NCI-H1105 treated with DMSO at 0.1 percent for 48 hours (cell line): ENCODE measurements at places on chromosomes 16 and 17.
A peak's percentile ranks its signal among the peaks of the same experiment; 100 is the strongest.

- no peak for DNase-seq
Observed at GRCh38 chr16:15857724-15858560, 1.1 kb upstream of the MYH11 start.

- no peak for DNase-seq
Observed at GRCh38 chr17:7466639-7467341, 12.6 kb downstream of the ZBTB4 start.

- DNase-seq, result peak; percentile 50
Observed at GRCh38 chr17:76558198-76559095, 18.6 kb downstream of the PRCD start.

- DNase-seq, result no peak
Observed at GRCh38 chr16:57386381-57386951, 14.2 kb downstream of the CX3CL1 start.

DNA sequence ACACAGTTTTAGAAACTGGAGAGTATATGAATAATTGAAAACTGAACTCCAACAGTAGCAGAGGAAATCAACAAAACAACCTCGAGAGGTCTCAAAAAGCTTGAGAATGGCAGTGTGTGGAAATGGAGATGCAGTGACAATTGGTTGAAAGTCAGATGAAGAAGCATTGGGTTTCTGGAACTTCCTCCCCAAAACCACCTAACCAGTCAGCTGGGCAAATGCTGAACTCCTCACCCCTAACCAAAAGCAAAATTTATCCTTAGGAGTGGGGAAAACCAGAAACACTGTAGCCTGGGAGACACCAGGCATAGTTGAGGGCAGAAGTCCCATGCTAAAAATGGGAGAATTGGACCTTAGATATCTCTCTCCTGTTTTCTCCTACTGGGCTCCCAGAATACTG, 109.9 kb downstream of the TANC2 start:
- DNase-seq, result no peak

- DNase-seq, result no peak
Observed at GRCh38 chr17:57424777-57425188, 168.5 kb downstream of the MSI2 start.

DNA sequence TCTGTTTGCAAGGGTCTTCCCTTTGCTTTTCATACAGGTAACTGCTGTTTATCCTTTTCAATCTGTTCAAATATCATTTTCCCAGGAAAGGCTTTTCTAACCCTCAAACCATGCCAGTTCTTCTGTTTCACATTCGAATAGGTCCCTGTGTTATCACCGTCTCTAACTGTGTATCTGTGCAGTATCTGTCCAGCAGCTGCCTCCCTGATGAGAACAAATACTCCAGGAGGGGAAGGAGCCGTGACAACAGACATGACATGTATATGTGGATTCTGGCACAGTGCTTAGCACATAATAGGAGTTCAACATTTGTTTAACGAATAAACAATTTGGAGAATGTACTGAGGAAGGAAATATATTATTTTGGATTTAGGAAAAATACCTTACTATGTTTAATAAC, 95.7 kb downstream of the STX8 start:
- DNase-seq, result no peak

DNA sequence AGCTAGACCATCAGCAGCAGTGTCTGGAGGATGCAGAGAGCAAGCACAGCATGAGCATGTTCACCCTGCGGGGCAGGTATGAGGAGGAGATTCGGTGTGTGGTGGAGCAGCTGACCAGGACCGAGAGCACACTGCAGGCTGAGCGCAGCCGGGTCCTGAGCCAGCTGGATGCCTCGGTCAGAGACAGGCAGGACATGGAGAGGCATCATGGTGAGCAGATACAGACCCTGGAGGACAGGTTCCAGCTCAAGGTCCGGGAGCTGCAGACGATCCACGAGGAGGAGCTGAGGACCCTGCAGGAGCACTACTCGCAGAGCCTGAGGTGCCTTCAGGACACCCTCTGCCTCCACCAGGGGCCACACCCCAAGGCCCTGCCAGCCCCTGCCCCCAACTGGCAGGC, 38.8 kb downstream of the PLD6 start:
- no peak for DNase-seq

- no peak for DNase-seq
Observed at GRCh38 chr17:9828296-9829295, 2.9 kb downstream of the GLP2R start.

- peak; percentile 92 for DNase-seq
Observed at GRCh38 chr17:4565209-4566141, 5.1 kb upstream of the GGT6 start.

DNA sequence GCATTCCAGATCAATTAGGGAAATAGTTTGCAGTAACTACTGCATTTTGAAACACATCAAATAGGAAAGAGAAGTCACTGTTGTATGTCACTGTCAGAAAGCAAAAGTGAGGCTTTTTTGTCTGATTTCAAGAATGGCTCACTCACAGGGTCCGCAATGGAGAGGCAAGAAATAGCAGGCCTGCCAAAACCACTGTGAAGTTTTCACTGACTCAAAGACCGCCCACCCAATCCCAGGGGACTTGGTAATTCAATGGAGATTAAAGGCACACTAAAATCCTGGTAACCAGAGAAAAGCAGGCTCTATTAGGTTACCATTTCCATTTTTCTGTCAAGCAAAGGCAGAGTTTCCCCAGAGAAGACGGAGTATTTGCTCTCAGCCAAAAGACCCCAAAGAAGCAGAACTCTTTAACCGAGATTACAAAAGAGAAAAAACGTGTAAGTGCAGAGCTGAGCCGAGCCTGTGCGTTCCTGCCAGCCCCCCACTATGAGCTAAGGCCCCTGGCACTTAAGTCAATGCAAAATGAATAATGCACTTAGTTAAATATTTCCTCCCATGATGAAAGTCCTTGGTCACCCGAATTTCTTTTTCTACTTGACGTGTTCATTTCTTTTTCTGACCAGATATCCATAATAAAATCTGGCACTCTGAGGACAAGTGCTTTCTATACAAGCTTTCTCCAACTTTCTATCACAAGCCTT, 57.0 kb downstream of the FOXL1 start:
- no peak for DNase-seq

GRCh38 chr17:43418441-43419374, 19.9 kb downstream of the ARL4D start:
- DNase-seq, result peak; percentile 93

DNA sequence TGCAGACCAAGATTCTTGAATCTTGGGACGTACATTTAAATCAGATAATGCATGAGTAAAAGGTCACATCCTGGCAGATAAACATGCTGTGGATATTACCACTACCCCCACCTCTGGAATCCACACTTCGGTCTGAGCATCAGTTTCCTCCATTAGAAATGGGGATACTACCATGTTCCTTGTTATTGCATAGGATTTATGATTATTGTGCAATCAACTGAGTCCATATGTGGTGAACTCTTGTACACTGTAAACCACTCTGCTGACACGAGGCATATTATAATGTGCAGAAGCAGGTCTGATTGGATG, 108.7 kb downstream of the VAT1L start:
- DNase-seq, result no peak

DNA sequence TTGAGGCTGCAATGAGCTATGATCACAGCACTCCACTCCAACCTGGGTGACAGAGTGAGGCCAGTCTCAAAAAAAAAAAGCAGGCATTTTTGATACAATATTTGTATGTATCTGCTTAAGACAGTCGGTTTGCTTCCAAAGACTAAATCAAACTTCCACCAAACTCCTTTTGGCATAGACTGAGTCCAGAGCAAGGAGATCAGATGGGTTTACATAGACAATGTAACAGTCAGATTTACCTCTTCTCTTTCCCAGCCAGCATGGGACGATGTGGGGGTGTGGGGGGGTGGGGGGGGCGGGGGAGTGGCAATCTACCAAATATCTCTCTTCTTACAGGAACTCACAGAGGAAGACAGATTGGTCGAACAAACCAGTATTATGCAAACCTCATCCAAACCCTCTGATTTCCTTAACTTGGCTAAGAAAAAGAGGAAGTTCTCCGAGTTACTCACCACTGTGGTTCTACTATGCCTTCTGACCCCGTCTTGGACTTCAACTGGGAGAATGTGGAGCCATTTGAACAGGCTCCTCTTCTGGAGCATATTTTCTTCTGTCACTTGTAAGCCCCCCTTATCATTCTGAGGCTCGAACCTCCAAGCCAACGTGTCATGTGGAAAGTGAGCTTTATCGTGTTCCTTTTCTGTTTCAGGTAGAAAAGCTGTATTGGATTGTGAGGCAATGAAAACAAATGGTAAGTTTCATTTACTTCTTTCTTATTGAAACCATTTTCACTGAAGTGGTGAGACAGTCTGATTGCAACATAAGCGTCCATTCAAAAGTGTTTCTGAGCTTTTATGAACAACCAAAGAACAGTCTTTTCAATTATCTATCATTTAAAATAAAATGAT, at the start of gene MILR1:
TSS of gene MILR1 (plus strand) at position 451 of the 848 bp plus-strand sequence. CDS start at position 505, 54 bp downstream.
- DNase-seq, result no peak

GRCh38 chr17:80499560-80499959, 23.2 kb upstream of the NPTX1 start:
- no peak for DNase-seq
